Stimulated activated naive B cell treated with anti-CD40 and anti-IgM and Interleukin-4, amounts not matched to agents 10 μg/mL and 1 μg/mL and 100 μg/mL, for 72 hours (primary cell): ENCODE measurements at places on chromosomes 4 and X.

GRCh38 chrX:3550160-3550751 lies 163.2 kb downstream of the PRKX start:
- no peak for DNase-seq

DNA sequence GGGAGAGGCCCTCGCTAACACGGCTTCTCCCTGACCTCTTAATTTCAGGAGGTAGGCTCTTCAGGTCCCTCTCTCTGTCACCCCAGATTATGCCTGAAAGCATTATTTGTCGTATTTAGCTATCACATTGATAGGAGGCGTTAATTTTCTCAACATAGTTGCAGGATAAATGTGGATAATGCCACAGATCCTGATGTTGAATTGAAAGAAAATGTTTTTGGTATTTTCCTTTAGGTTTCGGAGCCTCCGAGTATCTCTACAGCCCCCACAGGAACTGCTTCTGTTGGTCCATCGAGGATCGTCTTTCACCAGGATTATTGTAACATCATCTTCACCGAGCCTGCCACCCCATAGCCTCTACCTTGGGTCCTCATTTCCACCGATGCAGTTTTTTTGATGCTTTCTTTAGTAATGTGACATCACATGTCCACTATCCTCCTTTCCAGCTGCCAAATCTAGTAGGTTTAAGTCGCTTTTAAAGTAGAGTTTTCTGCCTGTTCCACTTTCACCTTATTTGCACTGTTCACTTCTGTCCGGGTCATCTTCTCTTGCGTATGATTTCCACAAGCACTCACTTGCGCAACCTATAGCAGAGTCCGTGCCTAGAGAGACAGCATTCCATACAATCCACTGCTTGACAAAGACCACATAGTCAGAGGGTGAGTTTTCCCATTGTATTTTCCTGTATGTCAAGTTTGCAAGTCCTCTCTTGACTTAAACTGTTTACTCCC lies 665 bp downstream of the TIGD2 start:
- DNase-seq = no peak

- no peak for DNase-seq
Observed at GRCh38 chr4:41375561-41375960, 118.8 kb downstream of the UCHL1 start.

GRCh38 chr4:11954093-11954492 lies 525.4 kb upstream of the HS3ST1 start:
- no peak for DNase-seq

DNA sequence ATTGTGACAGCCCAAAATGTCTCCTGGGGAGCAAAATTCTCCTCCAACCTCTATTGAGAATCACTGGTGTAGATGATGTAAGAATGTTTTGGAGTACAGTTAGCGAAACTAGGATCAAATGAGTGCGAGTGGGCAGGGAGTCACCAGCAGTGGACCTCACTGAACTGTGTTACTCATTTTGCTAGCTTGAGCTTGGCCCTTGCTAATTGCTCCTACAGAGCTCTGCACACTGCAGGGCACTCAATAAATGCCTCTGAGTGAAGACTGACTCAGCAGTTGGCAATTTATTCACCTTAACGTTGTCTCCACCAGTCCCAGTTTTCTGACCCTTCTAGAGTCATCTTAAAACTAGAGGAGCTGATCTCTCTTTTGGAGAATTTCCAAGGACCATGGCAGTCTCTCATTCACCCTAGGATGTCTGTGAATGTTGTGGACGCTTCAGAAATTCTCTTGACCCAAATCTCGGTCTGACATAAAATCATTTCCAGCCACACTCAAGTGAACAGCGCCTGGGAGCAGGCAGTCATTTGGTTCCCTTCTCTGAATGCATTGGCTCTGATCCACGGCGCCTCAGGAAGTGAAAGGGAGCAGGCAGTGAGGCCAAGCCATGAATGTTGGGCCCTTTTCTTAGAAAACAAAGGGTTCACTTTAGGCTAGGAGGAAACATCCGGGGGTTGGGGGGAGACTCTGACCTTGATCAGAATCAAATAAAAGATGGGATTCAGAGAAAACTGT lies 148.1 kb downstream of the NWD2 start:
- no peak for DNase-seq

DNA sequence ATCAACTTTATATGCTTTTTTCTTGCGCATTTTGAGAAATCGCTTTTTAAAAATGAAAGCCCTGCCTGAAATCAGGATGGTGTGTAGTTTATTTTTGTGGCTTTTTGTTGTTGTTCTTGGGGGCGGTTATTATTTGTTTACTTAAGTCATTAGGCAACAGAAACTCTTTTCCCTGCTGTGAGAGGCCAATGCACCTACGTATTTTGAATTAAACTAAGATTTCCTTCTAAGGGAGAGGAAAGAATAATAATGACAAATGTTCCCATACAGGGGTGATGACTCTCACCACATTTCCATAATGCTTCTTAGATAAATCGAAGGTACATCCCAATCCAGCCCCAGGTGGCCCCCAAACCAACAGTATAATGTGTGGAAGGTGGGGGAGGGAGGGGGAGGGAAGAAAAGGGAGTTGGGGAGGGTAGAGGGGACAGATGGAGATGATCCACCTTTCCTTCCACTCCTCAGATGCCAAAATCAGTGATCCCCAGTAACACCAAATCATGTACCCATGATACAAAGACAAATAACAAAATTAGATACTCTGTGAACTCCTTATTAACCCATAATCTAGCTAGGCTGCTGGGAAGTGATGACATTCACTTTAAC lies 39.6 kb downstream of the ZNF827 start:
- no peak for DNase-seq

- no peak for DNase-seq
Observed at GRCh38 chr4:147736458-147736857, 4.6 kb downstream of the ARHGAP10 start.

GRCh38 chrX:17453788-17454187 lies 78.8 kb downstream of the NHS start:
- DNase-seq = no peak

DNA sequence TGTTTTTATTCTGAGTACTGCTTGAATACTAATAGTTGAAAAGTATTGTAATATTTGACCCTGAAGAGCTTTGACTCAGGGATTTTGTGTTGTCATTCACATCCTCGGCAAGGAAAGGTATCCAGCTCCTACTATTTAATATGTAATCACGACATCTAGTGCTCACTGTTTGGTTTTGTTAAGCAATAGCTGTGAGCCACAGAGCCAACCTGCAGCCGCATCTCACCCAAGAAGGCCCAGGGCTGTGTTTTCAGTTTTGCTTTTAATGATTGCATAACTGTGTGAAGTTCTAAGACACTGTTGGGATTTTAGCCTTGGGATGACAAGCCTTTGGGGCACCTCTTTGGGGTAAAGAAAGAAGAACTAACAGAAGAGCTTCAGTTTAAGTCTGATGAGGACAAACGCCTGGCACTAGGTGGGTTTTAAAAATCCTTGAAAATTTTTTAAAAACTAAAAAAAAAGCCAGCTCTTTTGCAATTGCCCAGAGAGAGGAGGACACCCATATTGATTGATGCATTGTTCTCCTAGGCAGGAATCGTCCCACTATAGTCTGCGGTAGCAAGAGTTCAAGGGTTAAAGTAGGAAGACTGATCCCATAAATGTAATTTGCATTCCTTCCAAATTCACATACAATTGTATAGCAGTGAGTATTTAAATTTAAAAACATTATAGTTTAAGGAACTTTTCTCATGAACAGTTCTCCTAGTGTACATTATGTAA lies 157.8 kb downstream of the RELL1 start:
- no peak for DNase-seq

DNA sequence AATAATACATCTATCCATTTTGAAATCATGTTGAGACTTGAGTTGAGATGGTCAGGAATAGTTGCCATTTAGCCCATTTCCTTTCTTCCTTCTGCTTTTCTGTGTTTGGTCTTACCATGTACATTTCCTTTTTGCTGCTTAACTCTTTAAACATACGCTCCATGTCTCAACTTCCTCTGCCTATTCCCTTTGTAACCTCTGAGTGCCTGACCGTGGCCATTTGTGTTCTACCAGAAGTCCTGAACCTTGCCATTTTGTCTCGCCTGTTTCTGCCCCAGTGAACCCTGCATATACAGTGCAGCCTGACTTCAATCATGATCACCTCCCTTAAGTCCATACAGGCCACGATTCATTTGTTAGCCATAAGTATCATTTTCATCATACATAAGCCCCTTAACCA lies 169.0 kb downstream of the RAPGEF2 start:
- DNase-seq = no peak

DNA sequence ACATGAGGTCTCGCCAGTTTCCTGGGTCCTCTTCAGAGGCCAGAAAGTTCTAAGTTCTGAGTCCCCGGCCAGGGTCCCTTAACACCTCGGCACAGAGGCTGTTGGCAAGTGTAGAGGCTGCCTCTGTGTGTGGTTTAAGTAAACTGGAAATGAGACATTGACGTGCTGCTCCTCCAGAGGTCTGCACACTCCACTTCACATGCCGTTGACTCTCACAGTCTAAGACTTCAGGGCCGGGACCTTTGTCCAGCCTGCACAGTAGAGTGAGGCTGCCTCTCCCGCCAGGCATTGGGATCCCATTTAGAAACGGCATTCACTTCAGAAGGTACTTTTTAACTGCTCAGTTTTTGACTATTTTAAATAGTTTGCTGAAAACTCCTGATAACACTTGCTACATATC lies 10.6 kb upstream of the TADA2B start:
- DNase-seq = no peak

GRCh38 chr4:74395633-74396032 lies 30.7 kb downstream of the EREG start:
- DNase-seq = no peak

DNA sequence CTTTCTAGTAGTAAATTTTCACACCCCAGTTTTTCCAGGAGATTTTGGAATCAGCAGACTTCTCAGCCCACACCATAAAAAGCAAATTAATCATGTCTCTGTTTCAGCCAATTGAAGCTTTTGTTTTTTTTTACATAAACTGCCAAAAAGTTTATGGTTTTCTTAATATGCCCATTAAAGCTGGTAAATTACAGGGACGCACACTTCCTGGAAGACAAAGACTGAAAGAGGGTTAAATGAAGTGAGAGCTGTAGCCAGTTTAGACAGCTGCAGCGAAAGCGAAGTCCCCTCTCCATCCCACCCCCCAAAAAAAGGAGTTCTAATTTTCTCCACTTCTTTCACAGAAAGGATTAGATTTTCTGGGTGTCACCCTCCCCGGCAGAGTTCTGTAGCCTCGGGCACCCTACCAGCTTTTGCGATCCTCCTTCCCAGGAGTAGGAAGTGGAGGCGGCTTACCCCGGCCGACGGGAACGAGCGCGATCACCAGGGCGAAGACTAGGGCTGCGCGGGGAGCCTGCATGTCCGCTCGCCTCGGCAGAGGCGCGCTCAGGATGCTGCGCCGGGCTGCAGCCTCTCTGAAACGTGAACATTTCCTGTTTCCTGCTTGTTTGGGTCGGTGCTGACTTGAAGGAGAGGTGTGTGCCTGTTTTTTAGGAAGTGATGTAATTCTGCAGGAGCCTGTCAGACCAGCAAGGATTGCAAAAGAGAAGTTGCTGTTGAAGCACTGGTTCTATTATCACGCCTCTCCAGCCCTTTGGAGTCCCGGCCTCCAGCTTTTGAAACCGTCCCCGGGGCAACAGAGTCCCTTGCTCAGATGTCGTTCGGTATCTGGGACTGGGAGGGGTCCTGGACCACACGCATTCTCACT lies at the start of gene TMEM154:
TMEM154 (minus strand) TSS at position 584 of the 868 bp plus-strand sequence; CDS start at position 520, 64 bp downstream.
- peak; percentile 73 for DNase-seq

GRCh38 chr4:122762520-122762919 lies 30.0 kb downstream of the BBS12 start:
- DNase-seq = peak; percentile 1

DNA sequence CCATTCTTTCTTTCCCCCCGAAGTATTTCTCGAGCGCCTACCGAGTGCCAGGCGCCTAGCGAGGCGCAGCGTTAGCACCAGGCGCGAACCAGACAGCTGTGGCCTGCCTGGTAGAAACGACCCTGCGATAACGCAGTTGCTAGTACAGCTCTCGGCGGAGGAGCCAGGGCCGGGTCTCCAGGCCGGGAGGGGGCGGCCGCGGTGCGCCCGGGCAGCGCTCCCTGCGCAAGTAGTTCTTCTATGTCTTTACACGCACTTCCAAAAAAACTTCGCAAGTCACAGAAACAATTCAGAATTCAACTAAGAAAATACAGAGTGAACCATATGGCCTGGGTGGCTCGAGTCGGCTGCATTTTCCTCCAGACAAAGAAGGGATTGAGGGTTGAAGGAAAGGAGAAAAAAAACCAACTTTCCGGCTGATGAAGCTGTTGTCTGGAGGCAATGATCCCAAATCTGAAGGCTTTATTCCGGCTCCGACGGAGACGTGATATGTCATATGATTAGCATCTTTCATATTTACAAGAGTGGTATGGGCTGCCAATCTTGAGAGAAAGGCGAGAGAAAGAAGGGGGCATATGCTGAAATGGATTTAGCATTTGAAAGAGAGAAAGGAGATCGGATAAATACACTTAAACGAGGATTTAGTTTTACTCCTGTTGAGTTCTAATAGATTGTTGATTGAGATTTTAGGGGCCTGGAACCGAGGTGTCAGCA lies 7.2 kb upstream of the NEUROG2 start:
- no peak for DNase-seq

GRCh38 chrX:70446380-70447350 lies 2.0 kb downstream of the DLG3 start:
- no peak for DNase-seq

- DNase-seq = no peak
Observed at GRCh38 chr4:10243856-10244255, 127.3 kb upstream of the WDR1 start.

GRCh38 chrX:18252644-18253359 lies 32.1 kb upstream of the BEND2 start:
- no peak for DNase-seq

- DNase-seq = no peak
Observed at GRCh38 chrX:9071031-9071650, 37.2 kb upstream of the FAM9B start.

DNA sequence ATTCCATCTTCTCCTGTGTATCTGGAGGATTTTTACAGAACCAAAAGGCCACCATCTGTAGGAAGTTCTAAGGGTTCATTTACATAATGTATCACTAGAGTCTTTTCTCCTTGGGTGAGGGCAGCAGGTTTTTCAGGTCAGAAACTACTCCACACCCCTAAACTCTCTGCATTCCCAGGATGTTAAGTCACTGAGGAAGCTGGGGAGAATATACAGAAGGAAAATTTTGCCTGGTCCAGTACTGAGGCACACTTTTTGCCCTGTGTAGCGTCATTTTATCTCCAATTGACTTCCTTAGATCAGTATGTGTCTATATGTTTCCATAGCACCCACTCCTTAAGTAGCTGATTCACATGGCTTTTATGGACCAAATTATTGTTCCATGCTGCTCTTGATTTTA lies 17.0 kb downstream of the XKRX start:
- no peak for DNase-seq
